ENCODE measurements at places on chromosomes 16 and 17.

DNA sequence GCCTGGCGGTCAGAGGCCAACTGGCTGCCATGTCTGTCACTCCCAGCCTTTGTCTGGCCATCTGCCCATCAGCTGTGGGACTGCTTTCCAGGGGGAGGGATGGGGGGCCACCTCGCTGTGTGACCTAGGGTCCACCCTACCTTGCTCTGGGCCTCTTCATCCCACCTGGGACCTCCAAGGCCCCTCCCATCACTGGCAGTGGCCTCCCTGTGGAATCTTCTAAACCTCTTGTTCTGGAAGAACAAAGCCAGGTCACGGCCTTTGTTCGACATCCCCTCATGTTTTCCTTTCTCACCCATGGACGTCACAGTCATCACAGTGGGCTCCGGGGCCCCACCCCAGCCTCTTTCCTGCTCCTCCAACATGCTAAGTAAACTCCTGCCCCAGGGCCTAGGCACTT lies 24.0 kb downstream of the SPNS2 start:
- DNase-seq = no peak

DNA sequence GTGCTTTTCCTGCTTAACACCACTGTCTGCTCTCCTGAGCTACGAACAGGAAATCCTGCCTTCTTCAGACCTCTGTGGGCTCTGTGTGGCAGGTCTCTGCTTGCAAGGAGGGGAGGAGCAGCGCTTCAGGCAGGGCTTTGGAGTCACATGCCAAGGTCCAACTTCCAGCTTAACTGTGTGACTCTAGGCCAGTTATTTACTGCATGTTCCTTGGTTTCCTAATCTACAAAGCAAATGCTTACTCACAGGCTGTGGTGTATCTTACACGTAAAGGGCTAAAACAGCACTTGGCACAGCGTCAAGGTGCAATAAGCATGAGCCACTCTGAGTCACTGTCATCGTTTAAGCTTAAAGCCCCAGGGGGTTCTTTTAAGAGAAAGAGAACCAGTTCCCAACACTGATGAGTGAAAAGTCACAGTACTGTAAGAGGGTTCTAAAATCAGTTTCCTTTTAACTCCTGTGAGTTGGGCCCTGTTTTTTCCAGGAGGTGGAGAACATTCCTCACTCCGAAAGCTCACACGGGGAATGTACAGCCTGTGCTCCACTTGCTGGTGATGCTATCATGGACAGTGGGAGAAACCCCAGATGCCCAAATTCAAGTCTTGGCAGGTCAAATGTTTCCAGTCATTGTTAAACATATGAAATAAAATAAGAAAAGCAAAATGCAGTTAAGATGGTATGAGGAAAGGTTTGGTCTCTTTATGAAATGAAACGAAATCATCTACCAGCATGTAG lies 54.1 kb upstream of the BCAR1 start:
- DNase-seq = peak; percentile 100

- no peak for DNase-seq
Measured at GRCh38 chr17:17385491-17385890, 82.3 kb downstream of the NT5M start.

- DNase-seq = no peak
Measured at GRCh38 chr17:36827081-36827480, 110.2 kb upstream of the LHX1 start.

- no peak for DNase-seq
Measured at GRCh38 chr17:72696156-72696555, 396.3 kb downstream of the SLC39A11 start.

DNA sequence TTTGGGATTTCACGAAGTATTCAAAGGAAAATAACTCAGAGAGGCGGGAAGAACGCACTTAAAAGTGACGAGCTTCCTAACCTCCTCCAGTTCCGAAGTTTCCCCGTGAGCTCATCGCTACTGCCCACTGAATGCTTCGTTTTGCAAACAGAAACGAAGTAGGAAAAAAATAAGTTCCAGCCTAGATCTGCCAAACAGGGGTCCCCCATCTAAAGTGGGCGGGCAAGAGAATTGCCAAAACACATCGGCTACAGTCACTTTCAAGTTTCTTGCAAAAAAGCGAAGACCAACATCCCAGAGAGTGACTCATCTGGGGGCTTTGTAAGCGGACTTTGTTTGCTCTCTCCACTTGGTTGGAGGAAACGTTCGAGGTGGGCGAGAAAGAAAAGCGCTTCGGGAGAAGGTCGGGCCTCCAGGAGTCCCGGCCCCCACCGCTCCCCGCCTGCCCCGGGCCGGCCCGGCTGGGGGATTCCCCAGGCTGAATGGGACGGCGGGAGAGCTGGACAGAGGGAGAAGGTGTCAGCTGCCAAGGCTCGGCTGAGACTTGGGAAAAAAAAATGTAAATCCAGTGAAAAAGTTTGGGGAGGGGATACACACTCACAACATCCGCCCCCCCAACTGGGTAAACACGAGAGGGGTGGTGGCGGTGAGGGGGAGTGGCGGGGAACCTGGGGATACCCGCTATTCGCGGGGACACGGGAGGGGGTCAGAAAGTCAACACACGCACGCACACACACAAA lies 1.0 kb downstream of the VEZF1 start:
- DNase-seq = peak; percentile 64

GRCh38 chr16:57640612-57641011 lies 12.2 kb downstream of the ADGRG1 start:
- DNase-seq = no peak
